ENCODE measurements at places on chromosomes 5 and 9.

GRCh38 chr9:96061293-96061987, 185.9 kb downstream of the ERCC6L2 start:
- DNase-seq = no peak

- no peak for DNase-seq
Measured at GRCh38 chr5:157563373-157563928, 12.1 kb downstream of the ADAM19 start.

DNA sequence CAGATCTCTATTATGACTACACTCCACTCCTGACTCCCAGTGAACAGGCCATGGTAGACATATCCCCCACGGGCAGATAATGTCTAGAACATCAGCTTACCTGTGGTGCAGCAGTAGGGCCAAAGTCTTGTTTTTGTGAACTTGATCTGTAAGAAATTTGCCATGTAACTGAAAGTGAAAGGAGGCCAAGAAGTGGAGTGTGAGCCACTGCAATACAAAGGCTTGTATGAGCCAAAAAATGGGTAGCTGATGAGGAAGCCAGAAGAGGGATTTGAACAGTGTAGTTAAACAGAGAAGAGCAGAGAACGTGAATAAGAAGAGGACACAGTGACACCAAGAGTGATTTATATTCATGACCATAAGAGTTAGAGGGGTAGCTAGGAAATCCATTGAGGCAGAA, 361.7 kb downstream of the DMRT2 start:
- DNase-seq = no peak

- no peak for DNase-seq
Measured at GRCh38 chr5:59988396-59988795, 94.9 kb upstream of the PDE4D start.

DNA sequence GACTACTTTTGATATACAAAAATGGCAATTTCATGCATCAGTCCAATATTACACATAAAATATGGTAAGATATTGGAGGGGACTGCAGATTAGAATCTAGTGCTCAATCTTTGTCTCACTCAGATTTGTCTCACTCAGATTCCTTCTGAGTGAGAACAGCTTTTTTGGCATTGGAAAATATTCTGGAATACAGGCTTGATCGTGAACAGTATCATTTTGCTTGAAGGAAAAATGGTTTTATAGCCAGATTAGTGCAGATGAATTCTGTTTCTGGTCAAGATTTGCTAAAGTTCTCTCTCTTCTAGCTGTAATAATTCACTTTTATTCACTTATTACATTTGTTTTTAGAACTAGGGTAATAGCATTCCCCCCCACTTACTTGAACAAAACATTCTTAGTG, 51.2 kb downstream of the MAN2A1 start:
- DNase-seq = no peak

GRCh38 chr9:7094052-7094451, 336.3 kb downstream of the KDM4C start:
- no peak for DNase-seq

GRCh38 chr5:143733665-143734455, 78.1 kb upstream of the HMHB1 start:
- no peak for DNase-seq

- no peak for DNase-seq
Measured at GRCh38 chr5:179772351-179772750, 21.4 kb upstream of the LTC4S start.

- DNase-seq = no peak
Measured at GRCh38 chr5:137335493-137335892, 163.6 kb downstream of the SPOCK1 start.

DNA sequence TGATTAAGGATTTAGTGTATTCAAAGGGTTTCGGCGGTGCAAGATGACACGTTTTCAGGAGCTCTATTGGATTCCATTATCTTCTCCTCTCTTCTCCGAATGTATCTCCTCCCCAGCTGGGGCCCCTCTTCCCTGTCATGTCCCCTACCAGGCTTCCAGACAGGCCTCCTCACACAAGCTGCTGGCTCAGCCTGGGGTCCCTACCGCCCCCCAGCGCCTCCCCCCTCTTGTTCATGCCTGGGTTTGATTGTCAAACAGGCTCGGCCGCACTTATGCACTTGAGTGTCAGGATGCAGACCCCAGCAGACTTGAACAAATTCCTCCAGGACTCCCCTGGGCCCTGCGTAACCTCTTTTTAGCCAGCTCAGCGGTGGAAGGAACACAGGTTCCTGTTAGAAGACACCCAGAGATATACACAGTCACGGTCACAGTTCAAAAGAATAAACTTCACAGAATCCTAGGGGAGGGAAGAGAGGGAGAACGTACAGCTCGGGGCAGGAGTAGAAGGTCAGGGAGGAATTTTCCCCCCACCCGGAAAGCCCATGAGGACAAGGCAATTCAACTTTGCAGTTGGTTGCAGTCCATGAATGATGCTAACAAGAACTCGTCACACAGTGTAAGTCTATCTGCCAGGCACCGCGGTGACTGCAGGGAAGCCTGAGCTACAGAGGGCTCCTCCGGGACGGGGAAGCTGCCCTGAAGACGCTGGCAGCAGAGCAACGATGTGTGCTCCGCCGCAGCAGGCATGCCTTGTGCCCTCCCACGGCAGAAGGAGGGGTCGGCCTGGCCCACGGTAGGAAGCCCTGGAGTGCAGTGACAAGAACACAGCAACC, 560.0 kb downstream of the BNC2 start:
- DNase-seq = no peak

DNA sequence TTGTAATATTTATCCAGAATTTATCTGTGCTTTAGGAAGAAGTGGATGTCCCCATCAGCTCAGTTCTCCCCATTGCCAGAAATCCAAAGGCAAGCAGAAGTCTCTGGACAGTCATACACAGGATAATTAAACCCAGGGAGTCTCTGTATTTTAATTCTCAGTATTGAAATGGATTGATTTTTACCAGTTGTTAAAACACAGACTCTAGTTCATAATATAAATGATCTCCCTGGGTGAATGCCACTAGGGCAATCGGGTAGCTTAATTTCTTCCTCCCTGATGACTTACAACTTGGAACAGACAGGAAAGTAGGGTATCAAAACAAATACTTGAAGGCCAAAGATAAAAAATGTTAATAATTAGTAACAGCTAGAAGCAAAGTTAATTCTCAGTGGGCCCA, 66.5 kb upstream of the DAP start:
- no peak for DNase-seq

- no peak for DNase-seq
Measured at GRCh38 chr9:90441814-90442213, 200.8 kb downstream of the DIRAS2 start.

DNA sequence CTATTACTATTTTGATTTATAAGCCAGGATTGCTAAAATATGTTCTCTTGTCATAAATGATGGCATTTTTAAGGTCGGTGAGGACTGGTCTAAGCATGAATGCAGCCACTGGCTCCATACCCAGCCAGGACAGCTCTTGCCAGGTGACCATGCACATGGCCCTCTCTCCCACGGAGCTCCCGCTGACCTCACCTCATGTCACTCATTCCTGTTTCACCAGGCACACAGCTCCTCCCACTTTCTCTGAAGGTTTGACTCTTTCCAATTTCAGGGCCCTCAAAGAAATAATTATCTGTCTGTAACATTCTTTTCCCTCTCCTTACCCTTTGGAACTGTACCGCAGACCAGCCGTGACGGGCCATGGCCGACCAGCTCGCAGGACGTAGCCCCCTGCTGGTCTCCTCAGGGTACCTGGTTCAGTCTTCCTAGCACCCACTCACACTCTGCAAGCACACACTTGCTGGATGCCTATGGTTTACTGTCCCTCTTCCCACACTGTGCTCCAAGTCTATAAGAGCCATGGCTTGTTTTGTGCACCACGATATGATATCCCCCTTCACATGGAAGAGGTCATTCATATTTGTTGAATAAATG, 72.5 kb downstream of the LIFR start:
- DNase-seq = no peak

DNA sequence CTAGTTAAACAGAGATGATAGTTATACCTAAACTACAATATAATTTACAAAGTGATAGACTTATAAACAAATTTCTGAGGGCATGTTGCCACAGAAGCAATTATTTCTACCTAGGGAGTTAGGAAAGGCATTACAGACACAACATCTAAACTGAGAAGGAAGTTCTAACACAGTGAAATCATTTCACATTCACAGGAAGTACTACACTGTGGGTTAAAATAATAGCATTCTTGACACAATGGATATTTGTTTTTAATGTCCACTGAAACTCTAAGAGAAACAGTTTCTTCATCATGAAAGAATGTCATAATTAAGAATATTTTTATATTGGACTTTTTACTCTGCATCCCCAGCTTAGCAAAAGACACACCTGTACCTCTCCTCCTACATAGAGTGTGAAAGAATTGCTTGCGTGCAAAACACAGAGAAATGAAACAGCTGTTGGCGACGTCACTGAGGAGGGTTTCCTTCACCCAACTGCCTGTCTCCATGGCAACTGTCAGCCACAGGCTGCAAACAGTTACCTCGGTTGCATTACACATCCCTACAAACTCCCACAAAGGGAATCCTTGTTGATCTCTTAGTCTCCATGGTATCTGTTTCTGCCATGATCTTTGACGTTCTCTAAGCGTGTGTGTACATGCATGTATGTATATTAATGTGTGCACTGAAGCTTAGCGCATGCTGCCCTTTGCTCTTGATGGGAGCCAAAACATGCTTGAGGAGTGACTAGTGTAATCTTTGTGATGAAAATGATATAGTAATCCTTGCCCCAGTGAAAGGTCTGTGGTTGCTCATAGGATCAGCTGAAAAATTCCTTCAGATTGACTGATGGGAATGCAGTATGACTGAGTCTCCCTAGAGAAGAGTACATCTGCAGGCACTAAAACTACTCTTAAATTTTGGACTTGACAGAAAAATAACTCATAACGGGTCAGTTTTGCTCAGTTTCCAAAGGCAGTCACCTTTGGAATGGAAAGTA, 168.5 kb downstream of the ACTL7B start:
- no peak for DNase-seq

DNA sequence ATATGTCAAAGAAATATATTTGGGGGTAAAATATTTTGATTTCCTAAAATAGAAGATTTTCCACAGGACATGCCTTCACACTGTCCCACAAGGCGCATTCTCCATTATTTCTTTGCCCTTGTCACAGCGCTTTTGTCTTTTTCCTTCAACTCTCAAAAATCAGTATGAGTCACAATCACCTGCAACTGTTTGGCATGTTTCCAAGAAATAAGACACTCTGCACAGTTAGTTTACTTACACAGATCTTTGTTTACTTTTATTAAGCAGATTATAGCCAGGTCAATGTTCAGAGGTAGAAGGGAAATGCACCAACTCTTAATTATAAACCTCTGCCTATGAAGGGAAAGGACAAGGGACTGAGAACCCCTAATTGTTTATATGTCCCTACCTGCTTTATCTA, 9.5 kb downstream of the CEMIP2 start:
- no peak for DNase-seq

- DNase-seq = no peak
Measured at GRCh38 chr9:19117039-19117716, 10.1 kb downstream of the PLIN2 start.

DNA sequence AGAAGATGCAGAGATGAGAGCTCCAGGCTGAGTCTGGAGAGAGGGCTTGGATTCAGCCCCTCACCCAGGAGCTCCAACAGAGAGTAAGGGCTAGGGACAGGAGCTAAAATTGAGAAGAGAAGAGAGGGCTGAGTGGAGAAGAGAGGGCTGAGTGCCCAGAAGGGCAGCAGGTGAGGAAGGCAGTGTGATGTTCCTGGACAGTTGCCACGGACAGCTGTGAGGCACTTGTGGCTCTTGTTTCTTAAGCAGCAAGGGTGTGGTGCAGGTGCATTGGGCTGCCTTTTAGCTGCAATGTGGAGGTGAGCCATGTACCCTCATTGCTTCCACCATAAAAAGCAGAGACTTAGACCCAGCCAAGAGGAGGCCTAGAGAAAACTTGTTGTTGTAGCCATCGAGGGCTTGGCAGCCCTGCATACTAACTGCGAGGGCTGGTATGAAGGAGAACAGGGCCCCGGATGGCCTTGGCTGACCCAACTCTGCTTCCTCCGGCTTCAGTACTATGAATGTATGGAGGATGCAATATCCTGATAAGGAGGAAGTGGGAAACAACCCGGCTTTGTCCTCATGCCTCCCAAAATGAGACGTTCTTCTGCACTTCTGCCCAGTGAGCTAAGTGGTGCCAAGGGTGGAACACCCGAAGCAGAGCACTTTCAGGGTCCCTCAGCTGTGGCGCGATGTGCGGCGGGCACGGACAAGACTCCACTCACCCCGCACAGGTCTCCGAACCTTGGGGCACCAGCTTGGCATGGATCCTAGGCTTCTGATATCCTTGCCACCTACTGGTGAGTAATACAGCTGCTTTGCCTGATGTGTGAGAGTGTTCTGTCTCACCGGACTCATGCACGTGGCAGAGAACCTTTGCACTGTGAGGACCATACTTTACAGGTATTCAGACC, 65.2 kb downstream of the LRRC70 start:
- no peak for DNase-seq
